ENCODE measurements at places on chromosomes 3 and 15.

GRCh38 chr3:15007681-15008141 is 57.4 kb downstream of the MRPS25 start:
- DNase-seq = no peak

- DNase-seq = no peak
Observed at GRCh38 chr3:60160822-60161748, 1090.2 kb downstream of the FHIT start.

GRCh38 chr3:12180218-12180617 is 21.5 kb upstream of the TIMP4 start:
- peak; percentile 66 for DNase-seq

GRCh38 chr3:132265488-132265887 is 51.7 kb upstream of the ACP3 start:
- DNase-seq = no peak

- DNase-seq = peak; percentile 27
Observed at GRCh38 chr15:57922776-57923175, 142.7 kb downstream of the ALDH1A2 start.

DNA sequence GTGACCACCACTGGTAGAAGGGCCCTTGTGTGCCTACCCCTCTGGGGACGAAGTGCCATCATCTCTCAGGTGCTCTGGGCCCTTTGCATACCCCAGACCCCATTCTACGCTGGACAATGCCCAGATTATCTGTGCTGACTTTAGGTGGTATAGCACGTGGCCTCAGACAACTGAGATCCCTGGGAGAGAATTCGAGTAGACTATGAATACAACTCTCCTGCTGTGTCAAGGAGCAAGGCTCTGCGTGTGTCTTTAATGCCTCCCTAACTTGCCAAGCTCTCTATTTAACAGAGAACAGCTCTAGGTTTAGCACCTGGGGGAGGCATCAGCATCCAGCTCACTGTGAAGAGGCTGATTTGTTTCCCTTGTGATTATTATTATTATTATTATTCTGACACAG is 29.1 kb downstream of the FAM3D start:
- no peak for DNase-seq

DNA sequence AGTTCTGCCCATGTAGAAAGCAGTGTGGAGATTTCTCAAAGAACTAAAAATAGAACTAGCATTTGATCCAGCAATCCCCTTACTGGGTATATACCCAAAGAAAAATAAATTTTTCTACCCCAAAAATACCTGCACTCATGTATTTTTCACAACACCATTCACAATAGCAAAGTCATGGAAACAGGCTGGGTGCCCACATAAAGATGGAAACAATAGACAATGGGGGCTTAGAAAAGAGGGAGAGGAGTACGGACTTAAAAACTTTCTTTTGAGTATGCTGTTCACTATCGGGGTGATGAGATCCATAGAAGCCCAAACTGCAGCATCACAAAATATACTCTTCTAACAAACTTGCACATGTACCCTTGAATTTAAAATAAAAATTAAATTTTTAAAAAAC is 345.1 kb upstream of the CCDC54 start:
- no peak for DNase-seq

DNA sequence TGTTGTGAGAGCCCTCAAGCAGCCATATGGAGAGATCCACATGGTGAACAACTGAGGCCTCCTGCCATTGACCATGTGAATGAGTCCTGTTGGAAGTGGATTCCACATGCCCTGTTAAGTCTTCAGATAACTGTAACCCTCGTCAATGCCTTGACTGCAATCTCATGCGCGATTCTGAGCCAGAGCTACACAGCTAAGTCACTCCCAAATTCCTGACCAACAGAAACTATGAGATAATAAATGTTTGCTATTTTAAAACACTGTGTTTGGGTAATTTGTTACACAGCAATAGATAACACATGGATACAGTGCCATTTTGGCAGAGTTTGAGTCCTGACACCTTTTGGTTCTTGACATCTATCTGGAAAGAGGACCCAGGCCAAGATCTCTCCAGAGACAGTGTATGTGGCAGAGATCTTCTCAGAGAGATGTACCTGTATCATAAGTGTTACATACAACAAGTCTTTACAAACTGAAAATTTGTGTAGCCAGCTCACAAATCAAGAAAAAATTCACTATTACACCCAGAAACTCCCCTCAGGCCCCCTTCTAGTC is 34.5 kb upstream of the BNC1 start:
- no peak for DNase-seq
